Activated T-helper 1 cell treated with anti-CD3 and anti-CD28 coated beads, Interleukin-12 subunit alpha, Interleukin-12 subunit beta, Interleukin-2, Interleukin-4 antibody, amounts not matched to agents 30 ng/mL and 10 ng/mL and 1 ng/mL, durations not matched to agents 14 hours and 24 hours and 36 hours (primary cell): ENCODE measurements at places on chromosomes 2 and 18. TPM values are rescaled to one million over a fixed set of nuclear protein-coding genes. Genes with fewer than 3 reads are reported as not detected.
A peak's percentile ranks its signal among the peaks of the same experiment; 100 is the strongest.

- peak; percentile 18 for DNase-seq
Measured at GRCh38 chr2:219175928-219176817, 552 bp downstream of the CNPPD1 start.

DNA sequence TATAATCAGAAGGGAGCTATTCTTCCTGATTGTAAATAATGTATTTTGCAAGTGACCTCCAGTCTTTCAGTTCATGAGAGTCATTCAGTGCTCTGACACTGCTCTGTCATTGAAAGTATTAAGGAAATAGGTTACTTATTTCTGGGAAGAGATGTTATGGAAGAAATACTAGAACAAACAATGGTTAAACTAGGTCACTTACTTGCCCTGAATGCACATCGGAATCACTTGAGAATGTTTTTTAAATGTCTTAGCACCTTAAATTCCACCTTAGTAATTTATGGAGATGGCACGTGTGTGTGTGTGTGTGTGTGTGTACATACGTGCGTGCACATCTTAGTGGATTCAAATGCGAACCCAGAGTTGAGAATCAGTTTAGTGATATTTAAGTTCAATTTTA lies 126.6 kb upstream of the KCNH7 start:
- no peak for DNase-seq

ARHGAP25 gene
- total RNA-seq, result 71.6 and 74.2 TPM in 2 replicates

GRCh38 chr2:130726614-130727180 lies 2.2 kb upstream of the GPR148 start:
- no peak for DNase-seq

DNA sequence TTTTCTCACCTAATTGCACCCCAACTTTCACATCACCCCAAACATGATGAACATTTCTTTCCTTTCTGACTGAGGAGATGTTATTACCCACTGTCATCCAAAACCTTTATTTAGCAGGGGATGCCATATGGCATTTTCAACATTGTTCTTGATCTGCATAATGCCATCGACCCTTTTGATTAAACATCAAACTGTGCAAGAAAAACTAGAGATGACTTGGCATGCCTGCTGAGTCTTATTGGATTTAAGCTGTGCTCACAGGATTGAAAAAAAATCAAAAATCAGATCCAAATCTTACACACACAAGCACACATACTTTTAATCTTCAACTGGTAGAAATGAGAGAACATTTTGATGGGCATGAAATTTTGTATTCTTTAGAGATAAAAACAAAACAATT lies 536.0 kb downstream of the TMX3 start:
- no peak for DNase-seq

DNA sequence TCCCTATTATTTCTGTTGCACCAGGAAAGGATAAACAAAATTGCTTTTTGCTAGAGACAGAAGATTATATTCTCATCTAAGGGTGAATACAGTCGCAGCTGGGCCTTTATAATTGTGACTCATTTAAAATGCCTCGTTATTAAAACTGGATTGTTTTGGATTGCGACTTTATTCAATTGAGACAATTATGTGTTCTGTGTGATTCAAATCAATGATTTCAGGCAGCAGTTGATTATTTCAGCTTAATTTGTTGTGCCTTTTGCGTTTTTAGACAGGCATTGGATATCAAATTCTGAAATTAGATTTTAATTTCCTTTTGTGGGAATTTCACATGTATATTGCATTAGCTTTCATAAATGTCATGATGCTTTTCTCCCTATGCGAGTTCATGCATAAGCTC lies 778.1 kb upstream of the SOX11 start:
- DNase-seq, result no peak

- no peak for DNase-seq
Measured at GRCh38 chr18:54948350-54948837, 10.9 kb downstream of the CCDC68 start.

DNA sequence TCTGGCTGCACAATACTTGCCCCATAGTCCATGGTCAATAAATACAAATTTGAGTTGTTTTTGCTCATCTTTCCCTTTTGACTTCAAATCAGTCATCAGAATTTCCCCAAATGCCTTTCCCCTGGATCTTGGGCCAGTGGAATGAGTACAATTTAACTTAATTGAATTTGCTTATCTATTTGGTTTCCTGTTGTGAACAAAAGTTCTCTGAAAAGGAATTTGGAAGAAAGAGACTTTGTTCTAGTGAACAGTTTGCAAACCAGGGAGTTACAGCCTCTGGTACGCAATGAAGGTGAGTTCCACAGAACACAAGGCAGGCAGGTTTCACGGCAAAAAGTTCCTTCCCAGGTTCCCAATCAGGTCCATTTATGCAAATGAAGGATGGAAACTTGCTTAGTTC lies 1.2 kb upstream of the UGT1A1 start:
- DNase-seq, result no peak

DNA sequence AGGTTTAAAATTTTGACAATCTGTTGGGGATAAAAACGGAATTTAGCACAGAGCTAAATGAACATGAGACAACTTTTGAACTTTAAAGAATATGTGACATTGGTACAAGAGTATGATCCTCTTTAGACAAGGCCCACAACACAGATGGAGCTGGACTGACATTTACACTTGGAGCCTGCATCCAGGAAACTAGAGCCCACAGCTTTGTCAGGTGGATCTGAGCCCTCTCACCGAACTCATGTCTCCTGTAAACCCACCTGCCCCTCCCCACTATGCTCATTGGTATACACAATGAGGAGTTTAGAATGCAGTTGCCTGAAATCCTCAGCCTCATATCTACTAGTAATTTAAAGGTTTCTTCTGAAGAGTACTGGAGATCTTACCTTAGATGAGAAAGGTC lies 22.1 kb upstream of the ACAA2 start:
- DNase-seq, result no peak

EVA1A gene
- not detected in 2 replicates for total RNA-seq

- no peak for DNase-seq
Measured at GRCh38 chr2:230455005-230455684, 39.1 kb downstream of the SP100 start.

GRCh38 chr18:23935804-23936203 lies 78.8 kb upstream of the TTC39C start:
- DNase-seq, result peak; percentile 24

GRCh38 chr18:5964996-5965395 lies 69.7 kb upstream of the TMEM200C start:
- DNase-seq, result no peak
